CD4-positive, alpha-beta T cell (primary cell): ENCODE measurements at places on chromosomes 5 and 9. TPM values are rescaled to one million over a fixed set of nuclear protein-coding genes. Genes with fewer than 3 reads are reported as not detected.
A peak's percentile ranks its signal among the peaks of the same experiment; 100 is the strongest.

GRCh38 chr5:16082053-16082452 lies 97.5 kb downstream of the MARCHF11 start:
- no peaks in the 10 kb centered on the region for H3K4me1 ChIP-seq
- H3K27me3 ChIP-seq = no peaks in the 10 kb centered on the region
- H3K4me3 ChIP-seq = no peak overlapping the region
- H3K36me3 ChIP-seq = no peaks in the 10 kb centered on the region
- no peak for DNase-seq
- no peak overlapping the region for H3K27ac ChIP-seq

GRCh38 chr9:72305102-72305546 lies 59.9 kb downstream of the ZFAND5 start:
- peak overlapping the region; percentile 49 for H3K27ac ChIP-seq
- peaks cover 21% of the 10 kb centered on the region for H3K4me1 ChIP-seq
- H3K4me3 ChIP-seq = peak overlapping the region; percentile 28
- no peaks in the 10 kb centered on the region for H3K27me3 ChIP-seq
- H3K36me3 ChIP-seq = no peaks in the 10 kb centered on the region
- no peak for DNase-seq

GRCh38 chr5:91378752-91379211 lies 4.3 kb downstream of the ARRDC3 start:
- peaks cover 49% of the 10 kb centered on the region for H3K36me3 ChIP-seq
- no peaks in the 10 kb centered on the region for H3K27me3 ChIP-seq
- H3K4me1 ChIP-seq = peaks cover 11% of the 10 kb centered on the region

- DNase-seq = no peak
- peaks cover 1% of the 10 kb centered on the region for H3K27me3 ChIP-seq
Observed at GRCh38 chr9:19938990-19939733, 150.3 kb upstream of the SLC24A2 start.

The PTGES gene
- 0.25 TPM for total RNA-seq

DNA sequence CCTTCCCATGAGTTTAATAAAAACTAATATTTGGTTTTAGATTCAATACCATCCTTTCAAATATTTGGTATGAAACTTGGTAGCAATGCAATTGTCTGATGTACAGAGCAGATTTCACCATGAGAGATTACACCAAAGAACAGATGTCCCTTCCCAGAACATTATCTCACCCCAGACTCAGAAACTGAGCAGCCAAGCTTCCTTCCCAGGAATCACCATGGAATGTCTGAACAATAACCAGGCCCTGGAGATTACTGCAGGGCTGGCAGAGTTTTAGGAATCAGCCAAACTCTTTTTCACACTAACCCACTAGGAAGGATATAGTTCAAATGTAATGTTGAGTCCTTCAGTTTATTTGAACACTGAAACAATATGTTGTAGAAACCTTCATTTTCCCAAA lies 23.9 kb downstream of the CLTA start:
- peaks cover 29% of the 10 kb centered on the region for H3K4me1 ChIP-seq
- no peak overlapping the region for H3K27ac ChIP-seq
- peaks cover 72% of the 10 kb centered on the region for H3K36me3 ChIP-seq
- no peak overlapping the region for H3K4me3 ChIP-seq

DNA sequence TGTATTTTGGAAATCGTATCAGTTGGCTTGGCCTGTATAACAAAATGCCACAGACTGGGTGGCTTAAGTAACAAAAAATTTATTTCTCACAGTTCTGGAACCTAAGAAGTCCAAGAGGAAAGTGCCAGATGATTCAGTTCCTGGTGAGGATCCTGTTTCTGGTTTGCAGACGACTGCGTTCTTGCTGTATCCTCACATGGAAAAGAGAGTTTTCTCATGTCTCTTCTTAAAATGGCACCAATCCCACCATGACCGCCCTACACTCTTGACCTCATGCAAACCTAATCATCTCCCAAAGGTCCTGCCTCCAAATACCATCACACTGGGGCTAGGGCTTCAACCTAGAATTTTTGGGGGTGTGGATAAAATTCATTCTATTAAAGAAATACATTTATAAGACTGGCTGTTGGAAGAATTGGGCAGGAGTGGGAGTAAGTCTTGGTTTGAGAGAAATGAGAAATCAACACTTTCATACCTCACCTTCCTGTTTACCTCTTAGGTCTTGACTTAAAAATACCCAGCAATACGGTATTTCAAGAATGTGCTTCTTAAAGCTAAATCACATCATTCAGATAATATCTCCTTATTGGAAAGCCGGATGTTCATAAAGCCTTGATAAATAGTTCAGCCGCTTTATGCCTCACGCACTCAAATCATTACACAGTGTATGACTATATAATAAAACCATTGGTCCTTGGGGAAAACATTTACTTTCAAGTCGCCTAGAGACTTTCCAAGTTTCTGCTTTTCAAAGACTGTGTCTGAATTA lies 28.7 kb downstream of the PTTG1 start:
- H3K27me3 ChIP-seq = no peaks in the 10 kb centered on the region
- no peak for DNase-seq
- H3K4me1 ChIP-seq = no peaks in the 10 kb centered on the region

The TSSK1B gene
- not detected for total RNA-seq

DNA sequence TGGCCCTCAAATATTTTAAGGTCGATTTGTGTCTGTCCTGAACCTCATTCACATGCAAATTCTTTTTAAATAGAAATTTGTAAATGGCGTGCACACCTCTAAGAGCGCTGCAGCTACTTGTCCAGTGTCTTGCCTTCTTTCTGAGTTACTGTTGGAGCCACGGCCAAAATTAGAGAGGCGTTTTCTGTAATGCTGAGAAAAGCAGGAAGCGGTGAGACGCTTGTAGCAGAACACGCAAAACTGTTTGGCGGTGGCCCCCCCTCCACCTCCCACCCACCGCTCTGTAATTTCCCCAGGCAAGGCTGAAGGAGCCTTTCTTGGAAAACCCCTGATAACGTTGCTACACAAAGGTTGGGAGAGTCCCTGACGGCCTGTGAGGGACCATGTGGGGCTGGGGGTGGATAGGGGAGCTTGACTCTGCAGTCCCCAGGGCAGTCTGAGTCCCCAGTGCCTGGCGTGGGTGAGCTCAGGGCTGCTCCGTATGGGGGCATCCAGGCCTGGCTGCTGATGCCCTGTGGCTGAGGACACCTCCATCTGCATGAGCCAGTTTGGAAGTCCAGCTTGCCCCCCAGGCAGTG lies 96.5 kb downstream of the GADD45G start:
- H3K4me1 ChIP-seq = peaks cover 21% of the 10 kb centered on the region
- H3K36me3 ChIP-seq = no peaks in the 10 kb centered on the region
- H3K4me3 ChIP-seq = peak overlapping the region; percentile 28
- peak; percentile 45 for DNase-seq
- H3K27me3 ChIP-seq = no peaks in the 10 kb centered on the region

The KIF27 gene
- 3.6 TPM for total RNA-seq

The HTR1A gene
- not detected for total RNA-seq

The SPINK5 gene
- not detected for total RNA-seq

The DPYSL3 gene
- not detected for total RNA-seq

DNA sequence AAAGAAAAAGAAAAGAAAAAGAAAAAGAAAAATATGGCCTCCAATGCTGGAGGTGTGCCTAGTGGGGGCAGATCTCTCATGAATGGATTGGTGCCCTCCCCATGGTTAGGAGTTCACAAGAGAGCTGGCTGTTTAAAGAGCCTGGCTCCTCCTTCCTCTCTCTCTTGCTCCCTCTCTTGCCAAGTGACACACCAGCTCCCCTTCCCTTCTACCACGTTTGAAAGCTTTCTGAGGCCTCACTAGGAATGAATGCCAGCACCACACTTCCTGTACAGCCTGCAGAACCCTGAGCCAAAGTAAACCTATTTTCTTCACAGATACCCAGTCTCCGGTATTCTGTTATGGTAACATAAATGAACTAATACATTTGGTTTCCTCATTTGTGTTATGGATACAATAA lies 14.4 kb upstream of the GALNT10 start:
- peaks cover 7% of the 10 kb centered on the region for H3K4me1 ChIP-seq
- no peak for DNase-seq
- no peak overlapping the region for H3K4me3 ChIP-seq
- no peak overlapping the region for H3K27ac ChIP-seq

The STING1 gene
- 155 TPM for total RNA-seq

DNA sequence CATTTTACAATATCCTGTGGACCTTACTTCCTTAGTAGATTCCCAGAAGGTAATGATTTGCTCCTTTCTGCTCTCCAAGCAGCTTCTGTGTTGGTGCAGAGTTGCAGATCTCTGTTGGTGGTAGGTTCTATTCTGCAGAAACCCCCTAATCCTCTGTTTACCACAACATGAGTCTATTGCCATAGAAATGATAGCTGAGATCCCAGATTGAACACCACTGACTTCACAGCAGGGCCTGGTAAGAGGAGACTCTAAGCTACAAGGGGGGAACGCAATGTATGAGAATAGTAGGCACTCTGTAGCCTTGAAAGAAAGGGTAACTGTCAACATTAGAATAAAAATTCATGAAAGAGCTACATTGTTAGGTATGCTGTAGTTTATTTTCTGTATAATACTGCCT lies 59.5 kb downstream of the MUSK start:
- no peak overlapping the region for H3K27ac ChIP-seq
- no peaks in the 10 kb centered on the region for H3K4me1 ChIP-seq
- no peaks in the 10 kb centered on the region for H3K27me3 ChIP-seq
- no peaks in the 10 kb centered on the region for H3K36me3 ChIP-seq

The TRPM3 gene
- not detected for total RNA-seq

DNA sequence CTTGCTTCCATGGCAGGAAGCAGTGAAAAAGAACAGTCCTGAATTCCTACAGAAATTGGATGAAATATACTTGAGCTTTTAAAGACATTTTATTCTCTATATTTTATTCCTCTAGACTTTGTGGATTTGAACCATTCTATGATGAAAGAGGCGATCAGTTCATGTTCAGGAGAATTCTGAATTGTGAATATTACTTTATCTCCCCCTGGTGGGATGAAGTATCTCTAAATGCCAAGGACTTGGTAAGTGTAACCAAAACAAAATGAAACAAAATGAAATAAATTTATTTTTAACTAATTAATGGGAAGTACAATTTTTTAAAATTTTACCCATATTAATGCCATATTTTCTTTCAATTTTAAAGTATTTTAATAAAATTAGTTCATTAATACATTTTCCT lies 34.1 kb downstream of the STARD4 start:
- no peak for DNase-seq
- H3K4me3 ChIP-seq = no peak overlapping the region
- no peaks in the 10 kb centered on the region for H3K4me1 ChIP-seq
- no peaks in the 10 kb centered on the region for H3K27me3 ChIP-seq
- peaks cover 86% of the 10 kb centered on the region for H3K36me3 ChIP-seq

The INSL6 gene
- not detected for total RNA-seq

DNA sequence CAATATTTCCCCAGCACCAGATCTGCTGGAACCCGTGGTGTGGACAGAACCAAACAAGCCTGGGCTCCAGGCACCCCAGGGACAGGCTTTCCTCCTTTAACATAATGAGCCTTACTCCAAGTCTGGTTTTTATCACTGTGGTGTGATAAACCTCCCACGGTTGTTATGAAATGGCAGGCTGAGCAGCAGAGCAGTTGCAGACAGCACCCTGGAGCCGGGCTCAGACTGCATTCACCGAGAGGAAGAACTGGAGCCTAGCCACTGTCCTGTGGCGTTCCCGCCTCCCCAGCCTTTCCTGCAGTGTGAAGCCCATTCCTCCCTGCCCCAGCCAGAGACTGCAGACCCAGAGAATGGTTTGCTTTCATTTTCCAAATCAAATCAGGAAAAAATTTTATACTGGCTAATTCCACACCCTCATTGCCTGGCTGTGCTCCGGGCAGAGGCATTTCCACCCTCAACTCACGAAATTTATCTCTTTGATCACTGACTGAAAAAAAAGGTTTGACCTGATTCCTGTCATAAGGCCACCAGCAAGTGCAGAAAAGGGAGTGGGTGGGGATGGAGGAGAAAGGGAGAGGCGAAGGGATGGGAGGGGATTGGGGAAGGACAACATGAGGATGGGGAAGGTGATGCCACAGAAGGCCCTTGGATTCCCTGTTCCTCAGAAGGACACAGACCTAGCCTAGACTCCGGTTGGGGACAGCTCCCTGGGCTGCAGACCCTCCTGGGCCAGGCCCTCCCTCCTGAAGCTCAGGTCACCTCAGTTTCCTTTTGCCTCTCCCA lies 18.9 kb downstream of the IPPK start:
- peaks cover 74% of the 10 kb centered on the region for H3K36me3 ChIP-seq
- H3K27ac ChIP-seq = no peak overlapping the region
- H3K4me1 ChIP-seq = no peaks in the 10 kb centered on the region

The DPM2 gene
- total RNA-seq = 47.6 TPM

The BBLN gene
- total RNA-seq = 55.9 TPM

- DNase-seq = peak; percentile 1
- H3K36me3 ChIP-seq = peaks cover 6% of the 10 kb centered on the region
- H3K4me1 ChIP-seq = peaks cover 10% of the 10 kb centered on the region
- no peaks in the 10 kb centered on the region for H3K27me3 ChIP-seq
Observed at GRCh38 chr5:154311362-154311761, 120.8 kb downstream of the GALNT10 start.

DNA sequence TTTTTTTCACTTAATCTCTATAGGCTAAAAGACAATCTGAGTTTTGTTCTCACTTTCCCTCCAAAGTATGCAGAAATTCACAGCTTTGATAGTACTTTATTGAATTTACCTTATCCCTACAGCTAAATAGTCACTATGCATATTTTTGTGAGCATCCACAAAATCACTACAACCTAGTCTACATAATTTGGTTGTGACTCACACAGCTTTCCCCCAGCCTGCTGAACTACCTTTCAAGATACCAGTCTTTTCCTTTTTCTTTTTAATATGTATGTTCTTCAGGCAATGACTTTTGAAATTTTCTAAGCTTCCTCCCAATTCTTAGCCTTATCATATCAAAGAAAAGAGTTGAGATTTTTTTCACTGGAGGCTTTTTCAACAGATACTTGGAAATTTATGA lies 347.3 kb upstream of the CDH6 start:
- H3K4me1 ChIP-seq = no peaks in the 10 kb centered on the region
- H3K36me3 ChIP-seq = no peaks in the 10 kb centered on the region
- no peak overlapping the region for H3K27ac ChIP-seq
- no peaks in the 10 kb centered on the region for H3K27me3 ChIP-seq

DNA sequence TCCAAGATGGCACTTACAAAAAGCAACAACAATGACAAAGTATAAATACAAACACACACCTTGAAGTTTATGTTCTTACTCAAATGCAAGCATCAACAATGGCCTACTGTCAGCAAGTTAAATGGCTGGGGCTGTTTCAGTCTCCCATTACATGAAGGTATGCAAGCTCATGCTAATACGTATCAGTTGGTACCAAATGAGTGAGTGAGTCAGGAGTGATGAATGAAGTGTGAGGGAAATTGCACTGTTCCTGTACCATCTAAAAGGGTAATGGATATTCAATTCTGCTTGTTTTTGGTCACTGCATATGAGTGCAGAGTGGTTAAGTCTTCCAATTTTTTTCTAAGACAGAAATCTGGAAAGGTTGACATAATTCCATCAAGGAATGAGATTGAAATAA lies 964.9 kb downstream of the MAT2B start:
- no peaks in the 10 kb centered on the region for H3K4me1 ChIP-seq
- H3K27ac ChIP-seq = no peak overlapping the region
- H3K27me3 ChIP-seq = no peaks in the 10 kb centered on the region
- no peak overlapping the region for H3K4me3 ChIP-seq

GRCh38 chr5:161745392-161745791 lies 59.9 kb downstream of the GABRA6 start:
- H3K36me3 ChIP-seq = no peaks in the 10 kb centered on the region
- no peaks in the 10 kb centered on the region for H3K27me3 ChIP-seq
- no peak overlapping the region for H3K27ac ChIP-seq

GRCh38 chr5:3377831-3378230 lies 217.8 kb upstream of the IRX1 start:
- DNase-seq = no peak
- H3K27me3 ChIP-seq = no peaks in the 10 kb centered on the region
- no peak overlapping the region for H3K27ac ChIP-seq
- H3K4me1 ChIP-seq = no peaks in the 10 kb centered on the region
- H3K4me3 ChIP-seq = no peak overlapping the region
